LHCN-M2 (cell line): ENCODE measurements at places on chromosomes 7 and 10. TPM values are rescaled to one million over a fixed set of nuclear protein-coding genes. Genes with fewer than 3 reads are reported as not detected.

- DNase-seq, result peak; percentile 58
Observed at GRCh38 chr7:26200038-26200443, 505 bp downstream of the HNRNPA2B1 start.

- DNase-seq, result no peak
Observed at GRCh38 chr10:132199854-132200311, 13.1 kb downstream of the DPYSL4 start.

- peak; percentile 46 for DNase-seq
Observed at GRCh38 chr7:66837007-66837406, 84.0 kb upstream of the TMEM248 start.

DNA sequence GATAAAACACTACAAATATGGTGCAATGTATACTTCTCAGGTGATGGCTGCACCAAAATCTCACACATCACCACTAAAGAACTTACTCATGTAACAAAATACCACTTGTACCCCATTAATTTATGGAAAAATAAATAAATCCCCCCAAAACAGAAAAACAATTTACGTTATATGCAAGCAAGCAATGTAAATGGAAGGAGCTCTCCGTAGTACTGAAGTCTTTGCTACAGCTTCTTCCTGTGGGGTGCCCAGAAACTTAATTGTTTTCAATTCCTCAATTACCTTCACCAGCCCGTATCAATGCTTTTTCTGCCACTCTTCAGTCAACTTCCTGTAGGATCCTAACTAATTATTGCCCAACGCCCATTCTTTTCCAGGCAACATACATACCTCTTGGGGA, 138.1 kb downstream of the RELN start:
- DNase-seq, result peak; percentile 9

DNA sequence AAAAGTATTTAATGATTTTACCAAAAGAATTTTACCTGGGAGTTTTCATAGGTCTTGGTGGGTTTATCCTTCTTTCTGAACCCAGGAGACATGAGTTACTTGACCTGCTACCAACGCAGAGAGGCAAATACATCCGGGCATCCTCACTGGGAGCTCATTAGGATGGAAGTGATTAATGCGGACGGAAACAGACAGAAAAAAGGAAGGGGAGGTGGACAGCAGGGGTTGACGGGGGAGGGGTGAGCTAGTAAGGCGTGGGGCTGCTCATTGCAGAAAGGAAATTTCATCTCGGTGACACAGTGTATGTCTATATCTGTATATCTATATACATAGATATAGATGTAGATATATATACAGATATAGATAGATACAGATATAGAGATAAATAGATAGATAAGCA, 408.2 kb upstream of the ADARB2 start:
- DNase-seq, result no peak

GRCh38 chr7:6049780-6050179, 18.6 kb downstream of the ANKRD61 start:
- no peak for DNase-seq

DNA sequence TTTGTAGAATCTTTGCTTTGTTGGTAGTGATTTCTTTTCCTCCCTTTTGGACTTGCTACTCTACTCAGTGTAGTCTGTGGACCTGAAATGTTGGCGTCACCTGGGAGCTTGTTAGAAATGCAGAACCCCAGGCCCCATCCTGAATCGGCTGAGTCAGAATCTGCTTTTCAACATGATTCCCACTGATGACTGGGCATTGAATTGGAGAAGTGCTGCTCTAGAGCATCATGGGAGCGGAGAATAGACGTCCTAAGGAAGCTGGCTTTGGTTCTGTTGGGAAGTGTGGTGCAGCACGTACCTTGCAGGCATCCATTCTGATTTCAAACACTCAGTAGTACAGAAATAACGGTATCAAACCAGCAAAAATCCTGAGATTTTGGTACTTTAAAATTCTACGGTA, 54.7 kb downstream of the RBM33 start:
- DNase-seq, result no peak

DNA sequence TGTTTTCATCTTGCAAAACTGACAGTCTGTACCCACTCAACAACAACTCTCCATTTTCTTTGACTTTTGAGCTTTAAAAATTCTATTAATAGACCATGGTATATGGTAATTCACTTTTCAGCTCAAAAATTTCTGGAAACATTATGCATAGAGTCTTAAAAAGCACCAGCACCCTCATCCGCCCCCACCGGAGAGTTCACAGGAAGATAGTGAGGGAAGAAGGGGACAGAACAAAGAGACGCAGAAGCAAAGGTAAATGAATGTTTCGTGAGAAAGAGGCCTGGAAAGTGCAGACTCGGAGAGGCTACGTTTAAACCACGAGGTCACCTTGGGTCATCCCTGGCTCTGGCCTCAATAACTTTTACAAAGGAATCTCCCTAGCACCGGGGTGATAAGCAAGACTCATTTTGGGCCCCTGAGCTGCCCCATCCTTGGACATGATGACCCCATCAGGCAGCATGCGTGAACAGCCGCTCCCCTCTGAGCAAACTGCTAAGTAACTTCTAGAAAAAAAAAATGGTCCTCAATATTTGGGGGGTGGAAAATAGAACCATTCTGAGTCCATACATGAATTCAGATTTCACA, 96.3 kb downstream of the CPXM2 start:
- DNase-seq, result no peak

DNA sequence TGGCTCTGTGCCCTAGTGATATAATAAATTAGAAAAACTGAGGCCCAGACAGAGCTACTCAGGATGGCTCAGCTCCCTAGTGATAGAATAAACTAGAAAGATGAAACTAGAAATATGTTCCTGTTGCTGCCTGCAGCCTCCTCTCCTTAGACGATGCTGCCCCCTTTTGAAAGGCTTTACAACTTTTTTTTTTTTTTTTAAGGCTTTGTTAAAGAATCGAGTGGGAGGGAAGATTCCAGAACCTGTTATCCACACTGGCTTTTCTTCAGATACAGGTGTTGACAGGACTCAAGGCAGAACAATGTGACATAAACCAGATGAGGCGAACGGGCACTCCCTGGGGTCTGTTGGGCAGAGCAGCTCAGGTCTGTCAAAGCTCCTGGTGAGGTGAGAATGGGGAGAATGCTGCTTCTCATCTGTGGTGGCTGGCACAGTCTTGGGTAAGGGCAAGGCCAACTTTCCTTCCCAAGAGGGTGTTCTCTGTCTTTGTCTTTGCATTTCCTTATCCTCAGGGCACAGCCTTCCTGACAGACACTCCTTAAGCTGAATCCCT, 175.1 kb downstream of the COBL start:
- peak; percentile 57 for DNase-seq

GRCh38 chr10:96587264-96588059, 650 bp upstream of the TM9SF3 start:
- peak; percentile 85 for DNase-seq

GRCh38 chr7:98078197-98078870, 28.3 kb upstream of the LMTK2 start:
- no peak for DNase-seq

GRCh38 chr10:130623680-130624267, 487.6 kb downstream of the GLRX3 start:
- DNase-seq, result no peak

Gene CDK14
- total RNA-seq, result 23.4 and 23.6 TPM in 2 replicates

Gene RGS10
- total RNA-seq, result 19.9 and 26.0 TPM in 2 replicates

Gene RNLS
- total RNA-seq, result not detected in 2 replicates

Gene CLRN3
- not detected in 2 replicates for total RNA-seq

Gene ELOVL3
- 4.9 and 6.4 TPM in 2 replicates for total RNA-seq

Gene PNLIPRP2
- not detected in 2 replicates for total RNA-seq

Gene GBX1
- not detected in 2 replicates for total RNA-seq

Gene SPDYE8
- not detected in 2 replicates for total RNA-seq

Gene GIMAP4
- not detected in 2 replicates for total RNA-seq

Gene PLAU
- total RNA-seq, result 614 and 683 TPM in 2 replicates
